ENCODE measurements at places on chromosomes 16 and 17.

DNA sequence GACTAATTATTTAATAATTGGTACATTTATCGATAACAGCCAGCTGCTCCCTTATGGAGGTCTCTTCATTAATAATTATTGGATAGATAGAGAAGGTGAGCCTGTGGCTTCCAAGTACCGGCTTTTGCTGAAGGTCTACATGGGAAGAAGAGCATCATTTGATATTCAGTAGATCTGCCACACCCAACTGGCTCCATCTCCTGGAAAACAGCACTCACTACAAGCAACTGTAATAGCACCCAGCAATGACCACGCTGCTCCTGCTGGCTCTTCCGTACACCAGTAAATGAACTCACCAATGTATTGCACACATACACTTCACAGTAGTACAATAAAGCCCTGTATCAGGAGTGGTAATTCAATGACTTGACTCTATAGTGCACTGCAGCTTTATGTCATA, 19.5 kb downstream of the MARVELD3 start:
- DNase-seq = no peak

GRCh38 chr16:89003831-89004208, 26.8 kb upstream of the CBFA2T3 start:
- DNase-seq = no peak

GRCh38 chr16:58345574-58346354, 46.5 kb upstream of the GINS3 start:
- DNase-seq = no peak

DNA sequence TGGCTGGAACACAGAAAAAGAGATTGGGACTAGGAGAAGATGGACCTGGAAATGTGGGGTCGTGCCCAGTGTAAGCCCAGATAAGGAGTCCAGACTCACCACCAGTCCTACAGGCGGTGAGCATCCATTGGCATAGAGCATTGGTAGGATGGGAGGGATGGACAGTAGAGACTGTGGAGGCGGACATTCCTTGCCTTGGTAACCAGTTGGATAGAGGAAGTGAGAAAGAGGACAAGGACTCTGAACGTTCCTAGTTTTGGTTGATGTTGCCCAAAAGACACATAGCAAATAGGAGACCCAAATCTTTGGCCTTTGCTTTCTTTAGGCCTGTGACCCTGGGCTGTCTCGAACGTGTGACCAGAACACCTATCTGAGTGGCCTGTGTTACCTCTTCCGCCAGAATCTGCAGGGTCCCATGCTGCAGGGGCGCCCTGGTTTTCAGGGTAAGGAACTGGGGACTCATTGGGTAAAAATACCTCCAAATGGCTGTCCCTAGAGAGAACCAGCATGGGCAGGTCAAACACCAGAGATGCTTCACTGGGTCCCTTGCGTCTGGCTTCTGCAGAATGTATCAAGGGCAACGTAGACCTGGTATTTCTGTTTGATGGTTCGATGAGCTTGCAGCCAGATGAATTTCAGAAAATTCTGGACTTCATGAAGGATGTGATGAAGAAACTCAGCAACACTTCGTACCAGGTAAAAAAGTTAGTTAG, 6.4 kb downstream of the ITGAL start:
- no peak for DNase-seq

DNA sequence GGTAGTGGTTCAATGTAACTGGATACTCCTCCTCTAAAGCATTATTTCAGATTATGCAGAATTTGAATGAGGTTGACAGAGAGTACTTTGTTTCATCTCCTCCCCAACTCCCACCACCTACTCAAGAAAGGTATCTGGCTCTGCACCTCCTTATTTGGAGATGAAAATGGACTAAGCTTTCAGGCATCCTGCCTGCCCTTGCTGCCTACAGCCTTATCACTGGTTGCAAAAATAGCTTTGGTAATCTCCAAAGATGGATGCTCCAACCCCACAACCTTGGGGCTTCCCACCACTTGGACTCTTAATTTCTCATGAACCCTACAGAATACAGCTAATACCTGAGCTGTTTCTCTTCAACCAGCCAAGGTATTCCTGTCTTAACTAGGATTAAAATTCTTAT, 45.3 kb upstream of the CORO6 start:
- no peak for DNase-seq

GRCh38 chr17:64635647-64636305, 26.3 kb downstream of the SMURF2 start:
- no peak for DNase-seq

- no peak for DNase-seq
Measured at GRCh38 chr16:79792664-79793351, 192.3 kb upstream of the MAF start.

- no peak for DNase-seq
Measured at GRCh38 chr17:57603546-57603945, 141.6 kb downstream of the CCDC182 start.
